ENCODE measurements at places on chromosomes 7 and 10. TPM values are rescaled to one million over a fixed set of nuclear protein-coding genes. Genes with fewer than 3 reads are reported as not detected.

- DNase-seq, result no peak
- H3K4me1 ChIP-seq, result no peaks in the 10 kb centered on the region
- H3K4me3 ChIP-seq, result no peak overlapping the region
Observed at GRCh38 chr10:128316121-128316726, 190.0 kb upstream of the MKI67 start.

DNA sequence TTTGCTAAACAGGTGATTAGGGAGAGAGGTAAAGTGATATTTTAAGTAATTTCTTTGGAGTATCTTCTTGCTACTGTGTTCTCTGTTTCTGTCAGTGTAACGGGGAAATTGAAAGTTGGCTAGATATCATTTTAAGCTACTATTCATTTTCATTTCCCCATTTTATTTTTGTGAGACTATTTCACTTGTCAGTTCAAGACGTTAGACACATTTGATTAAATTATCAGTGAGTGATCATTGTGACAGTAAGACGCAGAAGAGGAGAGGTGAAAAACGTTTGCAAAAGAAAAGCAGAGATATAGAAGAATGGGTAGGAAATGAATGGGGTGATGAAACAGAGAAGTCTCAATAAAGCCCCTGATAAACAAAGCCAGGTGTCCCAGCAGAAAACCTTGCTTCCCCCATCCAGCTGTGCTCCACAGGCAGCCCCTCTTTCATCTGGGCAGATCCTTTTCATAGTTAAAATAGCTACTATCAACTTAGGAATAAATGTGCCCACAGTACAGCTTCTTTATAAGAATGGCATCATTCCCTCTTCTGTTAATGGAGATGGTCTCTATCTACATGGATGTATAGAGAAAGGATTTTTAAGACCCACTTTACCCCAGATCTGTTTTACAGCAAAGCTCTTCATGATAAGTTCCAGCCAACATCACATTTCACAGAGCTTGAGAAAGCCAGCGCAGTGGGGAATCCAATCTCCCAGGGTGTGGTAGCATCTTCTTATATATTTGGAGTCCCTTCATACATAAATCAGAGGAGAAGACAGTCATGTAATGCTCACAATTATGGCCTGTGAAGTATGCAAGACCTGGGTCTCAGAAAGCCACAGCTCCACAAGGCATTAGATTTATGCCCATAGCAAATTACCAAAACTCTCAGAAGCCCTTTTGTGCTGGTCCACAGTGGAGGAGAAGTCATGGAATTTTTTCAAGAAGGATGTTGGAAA is 138.1 kb upstream of the ITGB1 start:
- no peaks in the 10 kb centered on the region for H3K36me3 ChIP-seq
- DNase-seq, result no peak
- no peaks in the 10 kb centered on the region for H3K27me3 ChIP-seq
- H3K27ac ChIP-seq, result no peak overlapping the region
- H3K4me1 ChIP-seq, result peaks cover 2% of the 10 kb centered on the region

DNA sequence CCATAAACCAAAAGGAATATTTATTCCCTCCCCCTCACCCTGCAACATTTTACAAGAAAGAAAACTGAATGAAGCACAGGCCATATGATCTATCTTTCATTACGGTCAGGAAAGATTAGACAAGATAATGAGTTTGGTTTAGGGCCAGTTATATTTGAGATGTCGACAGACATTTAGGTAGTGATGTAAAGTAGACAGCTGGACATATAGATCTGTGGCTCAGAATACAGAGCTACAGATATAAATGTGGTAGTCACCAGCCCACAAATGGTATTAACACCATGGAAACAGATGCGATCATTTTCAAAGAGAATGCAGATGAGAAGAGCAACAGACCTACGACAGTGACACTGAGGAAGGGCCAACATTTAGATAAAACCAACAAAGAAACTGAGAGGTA is 142.5 kb downstream of the SRPK2 start:
- no peak overlapping the region for H3K4me3 ChIP-seq
- H3K36me3 ChIP-seq, result peaks cover 3% of the 10 kb centered on the region
- DNase-seq, result no peak
- no peak overlapping the region for H3K27ac ChIP-seq

DNA sequence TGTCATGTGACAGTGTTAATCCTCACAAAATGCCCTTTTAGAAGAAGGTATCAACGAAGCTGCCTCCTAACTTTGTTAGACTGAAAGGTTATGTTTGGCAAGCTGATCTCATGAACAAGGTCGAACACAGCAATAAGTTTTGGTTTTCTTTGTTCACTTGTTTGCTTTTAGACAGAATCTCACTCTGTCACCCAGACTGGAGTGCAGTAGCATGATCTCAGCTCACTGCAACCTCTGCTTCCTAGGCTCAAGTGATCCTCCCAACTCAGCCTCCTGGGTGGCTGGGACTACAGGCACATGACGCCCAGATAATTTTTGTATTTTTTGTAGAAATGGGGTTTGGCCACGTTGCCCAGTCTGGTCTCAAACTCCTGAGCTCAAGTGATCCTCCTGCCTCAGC is 1.1 kb downstream of the STRA8 start:
- no peaks in the 10 kb centered on the region for H3K4me1 ChIP-seq
- H3K27me3 ChIP-seq, result peaks cover 4% of the 10 kb centered on the region
- DNase-seq, result no peak
- H3K4me3 ChIP-seq, result no peak overlapping the region
- H3K36me3 ChIP-seq, result no peaks in the 10 kb centered on the region

DNA sequence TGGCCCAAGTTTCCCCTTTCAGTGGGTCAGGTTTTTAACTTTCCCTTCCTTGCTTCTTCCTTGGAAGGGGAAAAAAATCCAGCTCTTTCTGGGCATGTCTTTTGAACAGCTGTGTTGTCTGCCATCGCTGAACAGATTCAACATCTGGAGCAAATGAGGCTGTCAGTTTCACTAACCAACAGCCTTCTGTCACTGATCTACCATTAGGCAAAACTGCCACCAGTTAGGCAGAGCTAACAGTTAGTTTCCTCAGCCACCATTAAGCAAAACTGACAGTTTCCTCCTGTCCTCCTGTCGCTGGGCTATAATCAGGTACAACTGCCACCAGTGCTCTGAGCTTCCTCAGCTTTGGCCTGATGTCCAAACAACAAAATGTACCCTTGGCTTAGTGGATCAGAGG is 81.9 kb downstream of the NPTX2 start:
- H3K4me3 ChIP-seq, result no peak overlapping the region
- no peaks in the 10 kb centered on the region for H3K36me3 ChIP-seq
- H3K27me3 ChIP-seq, result peaks cover 2% of the 10 kb centered on the region
- no peak overlapping the region for H3K27ac ChIP-seq

GRCh38 chr10:104028146-104028545 is 57.5 kb downstream of the COL17A1 start:
- H3K36me3 ChIP-seq, result peaks cover 62% of the 10 kb centered on the region
- no peaks in the 10 kb centered on the region for H3K4me1 ChIP-seq
- no peaks in the 10 kb centered on the region for H3K27me3 ChIP-seq
- DNase-seq, result peak; percentile 14
- H3K27ac ChIP-seq, result no peak overlapping the region

DNA sequence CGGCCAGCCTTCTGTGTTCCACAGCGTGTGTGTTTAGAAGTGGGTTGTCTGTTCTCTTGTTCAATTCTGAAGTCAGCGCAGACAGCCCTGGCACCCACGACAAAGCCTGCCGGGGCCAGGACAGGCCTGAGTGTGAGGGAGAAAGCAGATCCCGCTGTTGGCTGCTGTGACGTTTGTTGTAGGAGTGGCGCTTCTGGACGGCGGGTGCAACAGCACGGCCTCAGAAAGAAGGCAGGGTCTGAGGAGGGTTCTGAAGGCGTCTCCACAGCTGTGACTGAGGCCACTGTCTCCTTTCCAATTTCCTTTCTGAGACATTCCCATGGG is 76.2 kb downstream of the VIPR2 start:
- H3K36me3 ChIP-seq, result no peaks in the 10 kb centered on the region
- DNase-seq, result no peak
- H3K4me1 ChIP-seq, result peaks cover 10% of the 10 kb centered on the region

- H3K4me1 ChIP-seq, result no peaks in the 10 kb centered on the region
- H3K36me3 ChIP-seq, result peaks cover 59% of the 10 kb centered on the region
- H3K4me3 ChIP-seq, result no peak overlapping the region
- no peak for DNase-seq
- H3K27ac ChIP-seq, result no peak overlapping the region
Observed at GRCh38 chr7:37212556-37212955, 236.1 kb downstream of the ELMO1 start.

DNA sequence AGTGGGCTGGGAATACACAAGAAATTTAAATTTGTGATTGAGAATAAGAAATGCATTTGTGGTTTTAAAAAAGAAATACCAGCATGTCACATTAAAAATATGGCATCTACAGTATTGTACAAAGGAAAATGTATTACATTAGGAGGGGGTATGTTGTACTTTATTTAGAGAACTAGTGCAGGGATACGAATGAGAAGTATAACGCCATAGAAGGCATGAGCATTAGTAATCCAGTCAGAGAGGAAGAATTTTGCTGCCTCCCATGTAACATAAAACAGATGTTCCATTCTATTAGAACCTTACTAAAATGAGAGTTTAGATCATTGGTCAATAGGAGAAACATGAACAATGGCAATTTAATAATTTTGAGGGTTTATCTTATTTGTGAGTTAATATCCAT is 182.2 kb downstream of the ADK start:
- no peaks in the 10 kb centered on the region for H3K4me1 ChIP-seq
- no peak overlapping the region for H3K27ac ChIP-seq
- no peak for DNase-seq
- H3K27me3 ChIP-seq, result no peaks in the 10 kb centered on the region
- H3K36me3 ChIP-seq, result peaks cover 6% of the 10 kb centered on the region
- H3K4me3 ChIP-seq, result no peak overlapping the region

GRCh38 chr7:24587853-24588252 is 14.6 kb downstream of the PALS2 start:
- H3K4me3 ChIP-seq, result no peak overlapping the region
- no peaks in the 10 kb centered on the region for H3K4me1 ChIP-seq

DNA sequence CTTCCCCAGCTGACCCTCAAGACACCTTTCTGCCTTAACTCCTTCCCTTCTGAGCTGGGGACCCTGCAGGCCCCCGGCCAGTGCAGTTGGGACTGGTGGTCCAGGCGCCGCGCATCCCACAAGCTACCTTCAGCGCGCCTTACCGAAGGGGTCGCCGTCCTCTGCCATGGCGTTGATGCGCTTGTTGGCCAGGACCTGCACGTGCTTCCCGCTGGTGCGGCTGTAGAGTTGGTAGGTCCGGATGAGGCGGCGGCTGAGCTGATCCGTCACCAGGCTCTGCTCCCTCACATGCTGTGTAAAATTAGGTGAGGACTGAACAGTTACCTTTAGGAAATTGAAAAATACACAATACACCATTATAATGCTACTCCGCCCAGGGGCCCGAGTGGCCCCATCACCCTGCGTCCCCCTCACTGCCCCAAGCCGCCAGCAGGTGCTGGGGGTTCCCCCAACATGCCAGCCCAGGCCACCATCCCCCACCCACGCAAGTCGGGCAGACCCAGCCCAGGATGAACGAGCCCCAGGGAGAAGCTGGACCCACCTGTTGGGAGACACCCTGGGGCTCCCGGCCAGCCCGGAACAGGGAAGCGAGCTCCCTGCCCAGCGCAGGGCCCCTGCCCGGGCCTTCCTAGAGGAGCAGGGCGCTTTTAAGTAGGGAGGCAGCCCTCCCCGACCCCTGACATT is 1.2 kb downstream of the FGF8 start:
- DNase-seq, result no peak
- H3K4me3 ChIP-seq, result peak overlapping the region; percentile 32
- no peak overlapping the region for H3K27ac ChIP-seq

- no peaks in the 10 kb centered on the region for H3K36me3 ChIP-seq
- DNase-seq, result no peak
- H3K27ac ChIP-seq, result peak overlapping the region; percentile 72
- H3K27me3 ChIP-seq, result no peaks in the 10 kb centered on the region
- peak overlapping the region; percentile 52 for H3K4me3 ChIP-seq
Observed at GRCh38 chr10:93412801-93413200, 69.3 kb downstream of the MYOF start.

GRCh38 chr7:131927770-131928423 is 371.5 kb upstream of the PODXL start:
- H3K27me3 ChIP-seq, result no peaks in the 10 kb centered on the region
- H3K27ac ChIP-seq, result no peak overlapping the region
- no peaks in the 10 kb centered on the region for H3K4me1 ChIP-seq
- no peak overlapping the region for H3K4me3 ChIP-seq
- H3K36me3 ChIP-seq, result no peaks in the 10 kb centered on the region
- no peak for DNase-seq

DNA sequence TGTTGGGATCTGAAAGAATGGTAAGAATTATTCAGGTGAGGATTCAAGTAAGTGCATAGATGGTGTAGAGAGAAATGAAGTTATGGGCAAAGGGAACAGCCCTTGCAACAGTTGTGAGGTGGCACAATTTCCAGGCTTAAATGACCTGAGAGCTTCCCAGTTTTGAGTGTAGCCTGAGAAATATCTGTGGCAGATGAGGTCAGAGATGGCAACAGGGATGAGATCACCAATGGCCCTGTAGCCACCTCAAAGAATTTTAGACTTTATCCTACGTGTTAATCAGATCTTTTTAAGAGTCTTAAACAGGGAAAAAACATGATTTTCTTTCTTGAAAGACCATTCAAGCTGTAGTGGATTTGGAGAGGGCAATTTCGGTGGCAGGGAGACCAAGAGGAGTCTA is 1.9 kb upstream of the NRF1 start:
- H3K27ac ChIP-seq, result no peak overlapping the region
- H3K36me3 ChIP-seq, result peaks cover 9% of the 10 kb centered on the region
- H3K4me3 ChIP-seq, result no peak overlapping the region
- peaks cover 17% of the 10 kb centered on the region for H3K4me1 ChIP-seq
- H3K27me3 ChIP-seq, result no peaks in the 10 kb centered on the region

The NUP205 gene
- total RNA-seq, result 63.0 TPM

The ATG9B gene
- 24.0 TPM for total RNA-seq

The ADIRF gene
- total RNA-seq, result not detected

The RBP4 gene
- not detected for total RNA-seq

Data from T-cell (primary cell).